ENCODE measurements at places on chromosomes 13 and 19.

GRCh38 chr19:50820549-50821247 lies 2.9 kb downstream of the KLK1 start:
- no peak for ATAC-seq

- ATAC-seq = no peak
Measured at GRCh38 chr13:23427342-23427843, 6.1 kb downstream of the SACS start.

DNA sequence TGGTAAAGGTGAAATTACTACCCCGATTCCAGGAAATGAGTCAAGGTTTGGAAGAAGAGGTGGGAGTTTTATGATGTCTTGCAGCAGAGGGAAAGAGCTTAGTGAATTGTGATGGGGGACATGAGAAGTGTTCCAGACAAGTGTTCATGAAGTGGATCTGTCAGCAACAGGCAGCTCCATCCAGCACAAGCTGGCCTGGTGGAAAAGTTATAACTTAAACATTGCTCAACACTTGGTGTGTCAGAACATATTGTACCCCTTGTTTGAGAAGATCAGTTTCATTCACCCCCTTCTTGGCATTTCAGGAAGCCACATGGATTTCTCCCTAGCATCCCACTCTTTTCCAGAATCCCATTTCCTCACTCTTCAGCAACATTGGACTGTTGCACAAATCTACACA lies 222.0 kb downstream of the B3GLCT start:
- no peak for ATAC-seq

DNA sequence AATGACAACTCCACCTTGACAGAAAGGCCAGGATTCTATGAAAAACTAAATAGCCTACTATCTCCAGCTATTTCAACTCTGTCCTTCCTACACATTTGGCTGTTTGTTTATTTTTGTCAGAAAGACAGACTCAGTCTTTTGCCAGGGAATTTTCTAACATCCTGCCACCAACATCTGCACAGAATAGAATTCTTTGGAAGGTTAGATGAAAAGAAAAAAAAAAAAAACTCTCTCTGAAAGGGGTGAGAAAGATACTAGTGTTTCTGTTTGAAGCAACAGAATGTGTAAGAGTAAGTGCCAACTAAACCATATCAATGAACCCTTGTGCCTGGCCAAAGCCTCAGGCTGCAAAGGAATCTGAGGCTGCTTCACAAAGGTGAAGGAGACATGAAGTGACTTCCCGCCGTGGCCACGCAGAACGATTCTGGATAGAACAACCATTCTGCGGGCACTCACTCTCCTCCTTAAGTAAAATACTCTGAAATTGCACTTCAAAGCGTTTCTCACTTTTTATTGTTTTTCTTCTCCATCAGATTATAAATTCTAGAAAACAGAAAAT lies 498.2 kb downstream of the IRS2 start:
- no peak for ATAC-seq

DNA sequence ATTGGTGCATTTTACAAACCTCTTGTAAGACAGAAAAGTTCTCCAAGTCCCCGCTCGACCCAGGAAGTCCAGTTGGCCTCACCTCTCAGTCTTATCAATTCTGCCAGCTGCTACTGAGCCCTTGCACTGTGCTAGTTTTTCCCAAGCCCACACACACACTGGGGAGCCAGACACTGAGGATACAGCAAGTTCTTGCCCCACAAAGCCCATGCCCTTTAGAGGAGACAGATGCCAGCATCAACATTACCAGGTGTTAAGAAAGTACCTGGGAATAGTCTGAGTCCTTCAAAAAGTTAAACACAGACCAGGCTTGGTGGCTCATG lies 175.0 kb downstream of the PTPRS start:
- no peak for ATAC-seq

- ATAC-seq = no peak
Measured at GRCh38 chr19:19452243-19453124, 47.0 kb downstream of the GATAD2A start.

DNA sequence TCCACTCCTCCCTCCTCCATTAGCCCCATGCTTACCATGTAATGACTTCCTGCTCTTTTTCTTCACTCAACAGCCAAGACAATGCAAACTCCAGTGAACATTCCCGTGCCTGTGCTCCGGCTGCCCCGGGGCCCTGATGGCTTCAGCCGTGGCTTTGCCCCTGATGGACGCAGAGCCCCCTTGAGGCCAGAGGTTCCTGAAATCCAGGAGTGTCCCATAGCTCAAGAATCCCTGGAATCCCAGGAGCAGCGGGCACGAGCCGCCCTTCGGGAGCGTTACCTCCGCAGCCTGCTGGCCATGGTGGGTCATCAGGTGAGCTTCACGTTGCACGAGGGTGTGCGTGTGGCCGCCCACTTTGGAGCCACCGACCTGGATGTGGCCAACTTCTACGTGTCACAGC lies 2.9 kb upstream of the PPP1R37 start:
- ATAC-seq = no peak

- no peak for ATAC-seq
Measured at GRCh38 chr13:105599477-105600037, 935.9 kb downstream of the EFNB2 start.

- no peak for ATAC-seq
Measured at GRCh38 chr13:61156753-61157152, 258.9 kb downstream of the PCDH20 start.

- no peak for ATAC-seq
Measured at GRCh38 chr19:30566681-30567420, 194.7 kb downstream of the ZNF536 start.

DNA sequence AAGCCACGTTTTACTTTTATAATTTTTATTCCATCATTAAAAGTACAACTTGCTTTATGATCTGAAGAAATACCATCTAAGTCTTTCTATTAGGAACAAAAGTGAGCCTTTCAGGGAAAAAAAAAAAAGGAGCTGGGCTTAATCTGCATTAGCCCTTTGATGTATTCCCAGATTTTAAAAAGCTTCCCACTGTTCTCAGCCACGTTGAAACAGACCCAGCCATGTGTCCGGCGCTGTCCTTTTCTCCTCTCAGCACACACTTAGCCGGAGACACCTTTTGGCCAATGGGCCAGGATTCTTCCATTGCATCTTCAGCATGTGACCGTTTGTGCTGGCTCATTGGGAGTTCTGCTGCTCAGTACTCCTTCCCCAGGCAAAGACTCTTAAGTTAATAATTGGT lies 105.5 kb downstream of the GGACT start:
- no peak for ATAC-seq

- ATAC-seq = no peak
Measured at GRCh38 chr19:2353159-2353886, 6.7 kb upstream of the TMPRSS9 start.

- ATAC-seq = no peak
Measured at GRCh38 chr19:2255982-2256685, at the start of gene JSRP1. Gene JSRP1, minus strand, starts transcription at chr19:2256417. Its CDS starts 1,103 bp downstream, at chr19:2255314.

- ATAC-seq = no peak
Measured at GRCh38 chr19:45643927-45644771, 5.0 kb upstream of the EML2 start.

DNA sequence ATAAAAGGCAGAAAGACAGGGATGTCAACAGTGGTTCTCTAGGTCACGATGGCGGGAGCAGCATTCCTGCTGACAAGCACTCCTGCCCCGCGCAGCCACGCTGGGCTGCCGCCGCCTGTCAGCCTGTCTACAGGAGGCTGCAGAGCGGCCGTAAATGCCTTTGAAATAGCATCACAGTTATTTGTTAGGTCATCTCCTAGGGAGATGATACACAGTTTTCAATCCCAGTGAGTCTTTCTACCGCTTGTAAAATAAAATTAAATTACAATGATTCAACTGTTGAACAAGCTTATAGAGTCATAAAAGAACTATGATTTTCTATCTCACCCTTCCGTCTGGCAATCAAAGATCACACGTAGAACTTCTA lies 7.3 kb upstream of the SLC7A9 start:
- no peak for ATAC-seq

GRCh38 chr13:113519556-113519955 lies 29.0 kb upstream of the DCUN1D2 start:
- ATAC-seq = no peak

- peak; percentile 30 for ATAC-seq
Measured at GRCh38 chr13:32984857-32985626, 31.2 kb upstream of the KL start.

DNA sequence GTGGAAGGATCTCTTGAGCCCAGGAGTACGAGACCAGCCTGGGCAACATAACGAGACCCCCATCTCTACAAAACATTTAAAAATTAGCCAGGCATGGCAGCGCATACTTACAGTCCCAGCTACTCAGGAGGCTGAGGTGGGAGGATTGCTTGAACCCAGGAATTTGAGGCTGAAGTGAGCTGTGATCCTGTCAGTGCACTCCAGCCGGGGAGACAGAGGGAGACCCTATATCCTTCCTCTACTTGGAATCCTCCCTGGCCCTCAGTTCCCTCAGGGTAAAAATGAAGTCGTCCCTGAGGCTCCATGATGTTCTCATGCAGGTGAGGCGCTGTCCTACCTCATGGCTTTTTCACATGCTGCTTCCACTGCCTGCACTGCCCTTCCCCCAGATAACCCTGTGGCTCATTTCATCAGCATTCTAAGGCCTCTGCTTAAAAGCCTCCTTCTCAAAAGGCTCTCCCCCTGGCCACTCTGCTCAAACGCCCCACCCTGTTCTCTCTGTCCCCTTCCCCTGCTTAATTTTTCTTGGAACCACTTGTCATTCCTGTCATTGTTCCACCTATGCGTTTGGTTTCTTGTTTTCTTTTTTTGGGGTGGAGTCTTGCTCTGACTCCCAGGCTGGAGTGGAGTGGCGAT lies 19.2 kb downstream of the DNM2 start:
- no peak for ATAC-seq

GRCh38 chr19:20367811-20368294 lies 197.7 kb downstream of the ZNF737 start:
- ATAC-seq = no peak

GRCh38 chr13:48318377-48318811 lies 14.8 kb downstream of the RB1 start:
- no peak for ATAC-seq

GRCh38 chr13:22789916-22790315 lies 390.9 kb upstream of the SGCG start:
- ATAC-seq = no peak

DNA sequence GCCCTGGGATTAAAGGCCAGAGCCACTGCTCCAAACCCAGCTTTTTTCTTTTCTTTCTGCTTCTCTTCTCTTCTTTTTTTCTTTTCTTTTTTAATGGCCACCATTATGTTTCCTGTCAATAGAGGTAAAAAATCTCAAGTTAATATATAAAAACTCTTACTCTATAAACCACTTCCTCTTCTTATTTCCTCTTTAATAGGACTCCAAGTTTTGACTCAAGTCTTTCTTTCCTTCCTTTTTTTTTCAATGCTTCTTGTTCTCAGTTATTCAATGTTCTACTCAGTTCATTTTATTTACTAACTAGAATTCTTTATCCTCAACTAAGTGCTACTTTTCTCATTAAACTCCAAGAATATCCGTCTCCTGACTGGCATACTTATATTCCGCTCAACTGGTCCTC lies 27.1 kb upstream of the MYCBP2 start:
- ATAC-seq = no peak

GRCh38 chr13:77338329-77338728 lies 11.4 kb upstream of the MYCBP2 start:
- no peak for ATAC-seq

GRCh38 chr13:50519866-50520265 lies 323.6 kb downstream of the DLEU7 start:
- no peak for ATAC-seq

- ATAC-seq = no peak
Measured at GRCh38 chr13:33932769-33933406, 114.9 kb downstream of the RFC3 start.

DNA sequence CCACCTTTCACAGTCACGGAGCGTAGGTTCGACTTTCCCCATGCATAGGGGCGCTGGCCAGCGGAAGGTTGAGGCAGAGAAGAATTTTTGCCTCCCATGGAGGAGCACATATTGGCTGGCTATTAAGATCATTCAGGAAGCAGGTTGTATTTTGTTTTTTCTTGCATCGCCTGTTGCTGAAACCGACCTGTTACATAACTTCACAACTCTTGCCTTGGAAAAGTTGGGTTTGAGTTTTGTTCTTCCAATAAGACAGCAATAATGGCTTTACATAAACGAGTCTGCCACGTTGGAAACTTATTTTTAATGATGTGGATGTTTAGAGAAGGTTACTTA lies 1.4 kb downstream of the UPF1 start:
- ATAC-seq = no peak

DNA sequence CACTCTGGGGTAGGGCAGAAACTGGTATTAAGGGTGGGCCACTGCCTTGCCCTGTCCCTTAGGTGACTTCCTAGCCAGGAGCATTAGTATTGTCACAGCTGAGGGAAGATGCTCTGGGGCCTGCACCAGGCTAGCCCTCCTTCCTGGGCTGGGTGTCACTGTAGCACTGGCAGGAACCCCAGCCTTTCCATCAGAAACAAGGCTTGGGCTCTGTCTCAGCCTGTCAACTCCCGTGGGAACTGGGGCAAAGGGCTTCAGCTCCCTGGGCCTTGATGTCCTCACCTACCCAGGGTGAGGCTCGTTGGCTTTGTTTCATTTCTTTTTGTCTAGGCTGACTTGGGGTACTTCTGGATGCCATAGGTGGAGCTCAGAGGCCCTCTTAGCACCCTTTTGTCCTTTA lies 18.0 kb downstream of the PAF1 start:
- no peak for ATAC-seq

DNA sequence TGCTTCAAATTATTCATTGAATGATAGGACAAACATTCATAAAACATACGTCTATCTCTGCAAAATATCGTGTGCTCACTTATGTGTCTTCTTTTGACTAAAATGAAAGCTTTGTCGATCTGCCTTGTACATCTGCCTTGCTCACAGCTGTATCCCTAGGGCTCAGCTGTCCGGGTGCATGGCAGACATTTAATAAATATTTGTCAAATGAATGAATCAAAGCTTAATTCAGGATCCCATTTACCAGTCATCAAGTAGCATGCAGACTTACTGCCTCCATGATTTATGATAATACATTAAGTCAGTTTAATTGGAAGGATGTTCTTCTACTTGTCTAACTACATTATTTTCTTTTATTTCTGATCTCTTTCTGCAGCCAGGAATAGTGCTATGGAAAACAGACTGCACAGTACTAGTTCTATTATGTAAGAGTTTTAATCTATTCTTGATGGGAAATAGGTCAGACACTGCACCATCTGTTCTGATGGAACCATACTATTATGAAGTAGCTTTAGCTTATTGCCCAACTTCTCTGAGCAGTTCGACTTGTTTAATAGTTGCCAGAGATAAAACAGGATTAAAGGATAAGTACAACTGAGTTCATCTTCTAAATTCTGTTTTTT lies 13.2 kb downstream of the SLC46A3 start:
- ATAC-seq = no peak

DNA sequence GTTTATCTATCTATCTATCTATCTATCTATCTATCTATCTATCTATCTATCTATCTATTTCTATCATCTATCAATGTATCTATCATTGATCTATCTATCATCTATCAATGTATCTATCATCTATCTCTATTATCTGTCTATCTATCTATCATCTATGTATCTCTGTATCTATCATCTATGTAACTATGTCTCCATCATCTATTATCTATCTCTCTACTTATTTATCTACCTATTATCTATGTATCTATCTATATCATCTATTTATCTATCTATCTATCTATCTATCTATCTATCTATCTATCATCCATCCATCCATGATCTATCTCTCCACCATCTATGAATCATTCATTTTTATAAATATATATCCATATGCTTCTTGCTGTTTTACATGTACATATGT lies 15.8 kb downstream of the CYP4F3 start:
- no peak for ATAC-seq

- ATAC-seq = no peak
Measured at GRCh38 chr19:55820037-55820436, 11.8 kb downstream of the NLRP11 start.

GRCh38 chr19:41299755-41300089 lies 10.2 kb upstream of the CCDC97 start:
- ATAC-seq = no peak
